ENCODE measurements at places on chromosomes 4 and X. TPM values are rescaled to one million over a fixed set of nuclear protein-coding genes. Genes with fewer than 3 reads are reported as not detected.

The ZDHHC15 gene
- total RNA-seq: 0.05 TPM

The AVPR2 gene
- not detected for total RNA-seq

The CTAG1A gene
- total RNA-seq: not detected

The MAPK10 gene
- total RNA-seq: not detected

The POU3F4 gene
- total RNA-seq: not detected

The PRMT9 gene
- 8.9 TPM for total RNA-seq

DNA sequence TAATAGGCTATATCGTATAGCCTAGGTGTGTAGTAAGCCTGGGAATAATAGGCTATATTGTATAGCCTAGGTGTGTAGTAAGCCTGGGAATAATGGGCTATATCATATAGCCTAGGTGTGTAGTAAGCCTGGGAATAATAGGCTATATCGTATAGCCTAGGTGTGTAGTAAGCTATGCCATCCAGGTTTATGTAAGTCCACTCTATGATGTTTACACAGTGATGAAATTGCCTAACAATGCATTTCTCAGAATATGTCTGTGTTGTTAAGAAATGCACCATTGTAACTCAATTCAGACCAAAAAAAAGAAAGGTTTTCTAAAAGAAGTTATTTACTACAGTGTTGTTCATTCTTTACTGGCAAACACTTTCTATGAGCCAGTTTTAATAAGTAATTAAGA is 1387.2 kb downstream of the STIM2 start:
- no peaks in the 10 kb centered on the region for H3K4me1 ChIP-seq
- no peaks in the 10 kb centered on the region for H3K36me3 ChIP-seq
- H3K4me3 ChIP-seq: no peak overlapping the region
- no peak for DNase-seq
- H3K27me3 ChIP-seq: no peaks in the 10 kb centered on the region
- no peak overlapping the region for H3K27ac ChIP-seq

- H3K36me3 ChIP-seq: no peaks in the 10 kb centered on the region
- peaks cover 13% of the 10 kb centered on the region for H3K27me3 ChIP-seq
- H3K4me3 ChIP-seq: no peak overlapping the region
- H3K27ac ChIP-seq: no peak overlapping the region
Observed at GRCh38 chrX:154599531-154599930, 14.6 kb downstream of the CTAG1A start.

- DNase-seq: no peak
- H3K36me3 ChIP-seq: peaks cover 62% of the 10 kb centered on the region
- H3K4me1 ChIP-seq: peaks cover 5% of the 10 kb centered on the region
- H3K27me3 ChIP-seq: no peaks in the 10 kb centered on the region
- no peak overlapping the region for H3K4me3 ChIP-seq
Observed at GRCh38 chr4:73139245-73139644, 69.7 kb upstream of the COX18 start.

DNA sequence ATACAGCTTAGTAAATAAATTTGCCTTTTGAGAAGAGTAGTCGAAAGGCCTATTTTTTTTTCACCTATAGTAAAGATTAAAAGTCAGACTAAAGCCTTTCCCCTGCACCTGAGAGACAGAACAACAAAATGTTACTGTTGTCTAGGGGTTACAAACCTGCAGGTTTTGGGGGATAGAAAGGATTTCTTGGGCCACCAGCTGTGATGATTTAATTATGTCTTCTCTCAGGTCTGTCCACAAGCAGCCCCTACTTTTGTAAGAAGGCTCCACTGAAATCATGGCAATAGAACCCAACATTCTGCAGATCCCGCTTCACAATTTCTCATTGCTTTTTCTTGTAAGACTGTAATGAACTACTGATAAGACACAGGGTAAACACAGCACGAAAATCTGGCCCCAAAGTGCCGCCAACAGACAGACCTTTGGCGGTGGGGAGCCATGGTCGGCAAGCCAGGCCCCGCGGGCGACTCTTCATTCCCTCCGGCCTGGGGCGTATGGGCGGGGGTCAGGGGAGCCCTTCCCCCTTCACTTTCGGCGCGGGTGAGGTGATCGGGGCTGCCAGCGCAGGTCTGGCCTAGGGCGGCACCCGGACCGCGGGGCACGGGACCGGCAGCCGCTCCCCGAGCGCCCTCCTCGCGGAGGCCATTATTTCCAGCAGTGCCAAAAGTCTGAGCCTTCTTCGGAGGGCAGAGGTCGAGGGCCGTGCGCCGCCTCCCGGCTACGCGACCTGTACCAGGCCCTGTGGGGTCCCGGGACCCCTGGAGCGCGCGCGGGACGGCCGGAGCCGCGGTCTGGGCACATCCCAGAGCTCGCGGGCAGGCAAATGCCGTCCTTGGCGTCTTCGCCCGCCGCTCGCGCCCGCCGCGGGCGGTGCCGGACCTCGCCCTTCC is 812 bp upstream of the KDM6A start:
- H3K4me3 ChIP-seq: peak overlapping the region; percentile 86
- peak overlapping the region; percentile 91 for H3K27ac ChIP-seq
- no peaks in the 10 kb centered on the region for H3K27me3 ChIP-seq
- peaks cover 8% of the 10 kb centered on the region for H3K4me1 ChIP-seq
- DNase-seq: peak; percentile 28

GRCh38 chr4:2721586-2721985 is 34.5 kb downstream of the TNIP2 start:
- no peak overlapping the region for H3K4me3 ChIP-seq
- H3K27ac ChIP-seq: no peak overlapping the region
- peaks cover 3% of the 10 kb centered on the region for H3K4me1 ChIP-seq
- peaks cover 28% of the 10 kb centered on the region for H3K36me3 ChIP-seq
- no peaks in the 10 kb centered on the region for H3K27me3 ChIP-seq

GRCh38 chr4:101201421-101201820 is 145.9 kb downstream of the PPP3CA start:
- no peak for DNase-seq
- H3K4me3 ChIP-seq: no peak overlapping the region
- H3K36me3 ChIP-seq: peaks cover 4% of the 10 kb centered on the region
- H3K27ac ChIP-seq: no peak overlapping the region
- peaks cover 5% of the 10 kb centered on the region for H3K27me3 ChIP-seq

DNA sequence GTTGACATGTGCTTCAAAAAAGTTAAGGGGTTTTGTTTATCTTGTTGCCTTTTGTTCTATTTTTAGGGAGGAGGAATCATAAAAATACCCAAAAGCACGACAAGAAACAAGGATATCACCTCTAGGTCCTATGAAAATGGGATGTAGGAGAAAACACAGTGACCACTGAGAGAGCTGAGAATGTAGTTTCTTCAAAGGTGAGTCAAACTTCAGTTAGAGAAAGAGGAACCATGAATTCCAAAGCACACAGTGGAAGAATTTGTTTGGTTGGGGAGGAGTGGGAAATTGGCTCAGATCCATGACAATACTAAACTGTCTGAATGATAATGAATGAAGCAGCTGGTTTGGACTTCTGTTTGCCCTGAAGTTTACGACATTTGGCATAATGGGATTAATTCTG is 19.1 kb upstream of the FRYL start:
- no peaks in the 10 kb centered on the region for H3K36me3 ChIP-seq
- H3K4me3 ChIP-seq: no peak overlapping the region
- peaks cover 19% of the 10 kb centered on the region for H3K27me3 ChIP-seq
- DNase-seq: no peak
- H3K27ac ChIP-seq: no peak overlapping the region

- H3K4me3 ChIP-seq: no peak overlapping the region
- H3K27me3 ChIP-seq: no peaks in the 10 kb centered on the region
- no peaks in the 10 kb centered on the region for H3K36me3 ChIP-seq
Observed at GRCh38 chr4:175823015-175823742, 11.1 kb upstream of the GPM6A start.

DNA sequence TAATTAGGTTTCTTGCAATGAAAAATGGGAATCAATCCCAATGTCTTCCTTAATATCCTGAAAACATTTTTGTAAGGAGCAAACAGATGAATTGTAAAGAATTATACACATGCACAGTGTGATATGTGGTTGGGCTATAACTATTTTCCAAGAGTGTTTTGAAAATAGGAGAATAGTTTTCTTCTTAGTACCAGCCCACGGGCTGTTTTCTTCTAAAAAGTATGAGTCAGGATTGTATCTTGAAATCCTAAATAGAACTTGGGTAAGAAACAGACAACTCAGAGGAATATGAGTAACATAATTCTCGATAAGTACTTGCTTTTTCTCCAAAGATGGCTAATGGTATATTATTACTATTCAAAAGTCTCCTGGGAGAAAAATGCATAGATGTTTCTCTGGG is 136.7 kb downstream of the MAGEC2 start:
- H3K4me1 ChIP-seq: no peaks in the 10 kb centered on the region
- no peaks in the 10 kb centered on the region for H3K27me3 ChIP-seq
- DNase-seq: no peak
- H3K27ac ChIP-seq: no peak overlapping the region

- H3K4me1 ChIP-seq: peaks cover 53% of the 10 kb centered on the region
- DNase-seq: no peak
- no peaks in the 10 kb centered on the region for H3K27me3 ChIP-seq
- peaks cover 49% of the 10 kb centered on the region for H3K36me3 ChIP-seq
- H3K27ac ChIP-seq: no peak overlapping the region
Observed at GRCh38 chrX:54180403-54180802, 2.7 kb downstream of the FAM120C start.

GRCh38 chr4:182904211-182904761 is 12.9 kb downstream of the DCTD start:
- H3K27ac ChIP-seq: no peak overlapping the region
- H3K4me3 ChIP-seq: no peak overlapping the region
- no peak for DNase-seq
- peaks cover 6% of the 10 kb centered on the region for H3K4me1 ChIP-seq

DNA sequence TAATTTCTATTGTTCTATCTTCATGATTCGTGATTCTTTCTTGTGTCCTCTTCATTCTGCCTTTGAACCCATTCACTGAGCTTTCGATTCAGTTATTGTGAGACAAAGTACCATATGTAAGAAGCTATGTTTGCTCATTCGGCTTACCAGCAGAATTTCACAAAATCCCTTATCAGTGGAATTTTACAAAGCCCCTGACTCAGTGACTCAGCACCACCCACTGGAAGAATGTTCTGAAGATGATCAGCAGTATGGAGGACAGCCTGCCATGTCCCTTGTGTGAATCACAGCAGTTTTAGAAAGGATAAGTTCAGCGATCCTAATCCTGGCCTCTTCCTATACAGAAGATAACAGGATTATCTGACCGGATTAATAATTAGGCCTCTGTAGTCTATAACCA is 5.8 kb upstream of the UXT start:
- H3K4me1 ChIP-seq: peaks cover 27% of the 10 kb centered on the region
- H3K27me3 ChIP-seq: no peaks in the 10 kb centered on the region
- H3K27ac ChIP-seq: peak overlapping the region; percentile 80
- peaks cover 21% of the 10 kb centered on the region for H3K36me3 ChIP-seq
- no peak for DNase-seq

- no peaks in the 10 kb centered on the region for H3K36me3 ChIP-seq
- no peak overlapping the region for H3K4me3 ChIP-seq
Observed at GRCh38 chrX:44401151-44401550, 57.7 kb upstream of the EFHC2 start.

DNA sequence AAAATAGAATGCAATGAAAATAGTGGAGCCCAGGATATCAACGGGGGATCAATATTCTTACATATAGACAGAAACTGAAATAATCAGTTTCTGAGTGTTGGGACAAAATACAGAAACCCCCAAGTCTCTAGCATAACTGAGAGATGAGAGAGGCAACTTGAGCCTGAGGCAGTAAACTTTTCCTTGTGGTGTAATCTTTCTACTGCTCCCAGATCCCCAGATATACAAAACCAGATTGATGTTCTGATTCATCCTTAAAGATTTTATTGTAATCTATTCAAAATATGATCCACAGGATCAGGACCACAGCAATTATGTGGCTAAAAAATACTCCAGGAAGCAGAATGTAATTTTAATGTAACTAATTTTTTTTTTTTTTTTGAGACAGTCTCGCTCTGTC is 2282.6 kb downstream of the ARAP2 start:
- H3K27me3 ChIP-seq: no peaks in the 10 kb centered on the region
- H3K4me3 ChIP-seq: no peak overlapping the region
- DNase-seq: no peak
- H3K36me3 ChIP-seq: no peaks in the 10 kb centered on the region
- no peaks in the 10 kb centered on the region for H3K4me1 ChIP-seq

DNA sequence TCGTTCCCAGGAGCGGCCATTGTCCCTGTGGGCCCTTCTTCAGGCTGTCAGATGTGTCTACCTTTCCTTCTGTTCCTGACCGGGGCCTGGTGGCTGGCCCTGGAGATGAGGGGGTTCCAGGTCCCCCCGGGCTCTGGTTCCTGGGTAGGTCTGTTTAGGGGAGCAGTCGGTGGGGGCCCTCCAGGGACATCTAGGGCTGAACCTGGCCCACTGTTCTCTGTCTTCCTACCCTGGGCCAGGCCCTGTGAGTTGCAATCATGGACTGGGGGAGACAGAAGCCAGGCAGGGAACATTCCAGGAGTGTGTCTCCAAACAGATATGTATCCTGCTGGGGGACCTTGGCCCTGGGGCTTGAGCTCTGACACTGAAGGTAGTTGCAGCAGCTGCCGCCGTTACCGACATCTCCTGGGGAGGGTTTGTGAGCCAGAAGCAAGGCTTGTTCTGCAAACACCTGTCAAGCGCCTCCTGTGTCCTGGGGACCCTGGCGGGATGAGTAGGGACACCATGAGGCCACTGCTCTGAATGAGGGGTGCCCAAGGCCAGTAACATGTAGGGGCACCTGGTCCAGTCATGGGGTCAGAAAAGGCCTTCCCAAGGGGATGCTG is 49.5 kb upstream of the ADRA2C start:
- H3K4me3 ChIP-seq: no peak overlapping the region
- H3K27ac ChIP-seq: no peak overlapping the region
- no peaks in the 10 kb centered on the region for H3K36me3 ChIP-seq
- H3K27me3 ChIP-seq: no peaks in the 10 kb centered on the region
- no peaks in the 10 kb centered on the region for H3K4me1 ChIP-seq

GRCh38 chr4:142322996-142323395 is 523.1 kb downstream of the INPP4B start:
- no peaks in the 10 kb centered on the region for H3K27me3 ChIP-seq
- DNase-seq: no peak
- H3K36me3 ChIP-seq: peaks cover 69% of the 10 kb centered on the region

- no peak overlapping the region for H3K4me3 ChIP-seq
- H3K27ac ChIP-seq: no peak overlapping the region
- H3K4me1 ChIP-seq: peaks cover 2% of the 10 kb centered on the region
- no peak for DNase-seq
- H3K27me3 ChIP-seq: peaks cover 2% of the 10 kb centered on the region
Observed at GRCh38 chrX:133818019-133818418, 167.4 kb downstream of the GPC3 start.

GRCh38 chr4:48801016-48801715 is 21.1 kb upstream of the FRYL start:
- no peak overlapping the region for H3K27ac ChIP-seq
- no peaks in the 10 kb centered on the region for H3K4me1 ChIP-seq
- H3K27me3 ChIP-seq: peaks cover 19% of the 10 kb centered on the region
- no peak overlapping the region for H3K4me3 ChIP-seq
- H3K36me3 ChIP-seq: no peaks in the 10 kb centered on the region

DNA sequence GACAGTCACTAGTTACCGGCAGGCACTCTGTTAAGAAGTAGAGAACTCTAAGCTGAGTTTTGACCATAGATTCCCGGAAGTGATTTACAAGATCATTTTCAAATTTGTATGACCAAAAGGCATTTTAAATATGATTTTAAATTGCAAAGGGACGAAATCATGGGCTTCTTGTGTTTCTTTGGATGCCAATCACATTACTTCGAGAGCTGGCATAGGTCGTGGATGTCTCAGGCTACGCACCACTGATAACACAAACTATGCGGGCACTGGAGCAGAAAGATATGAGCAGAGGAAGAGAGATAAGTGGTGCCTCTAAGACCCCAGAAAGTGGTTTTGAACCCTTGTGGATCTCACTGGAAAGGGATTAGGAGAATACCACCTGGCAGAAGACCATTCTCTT is 294.2 kb upstream of the FTHL17 start:
- no peak for DNase-seq
- no peaks in the 10 kb centered on the region for H3K36me3 ChIP-seq
- no peaks in the 10 kb centered on the region for H3K27me3 ChIP-seq
- H3K27ac ChIP-seq: no peak overlapping the region
- no peaks in the 10 kb centered on the region for H3K4me1 ChIP-seq
